ENCODE measurements at places on chromosomes 11 and 22.

DNA sequence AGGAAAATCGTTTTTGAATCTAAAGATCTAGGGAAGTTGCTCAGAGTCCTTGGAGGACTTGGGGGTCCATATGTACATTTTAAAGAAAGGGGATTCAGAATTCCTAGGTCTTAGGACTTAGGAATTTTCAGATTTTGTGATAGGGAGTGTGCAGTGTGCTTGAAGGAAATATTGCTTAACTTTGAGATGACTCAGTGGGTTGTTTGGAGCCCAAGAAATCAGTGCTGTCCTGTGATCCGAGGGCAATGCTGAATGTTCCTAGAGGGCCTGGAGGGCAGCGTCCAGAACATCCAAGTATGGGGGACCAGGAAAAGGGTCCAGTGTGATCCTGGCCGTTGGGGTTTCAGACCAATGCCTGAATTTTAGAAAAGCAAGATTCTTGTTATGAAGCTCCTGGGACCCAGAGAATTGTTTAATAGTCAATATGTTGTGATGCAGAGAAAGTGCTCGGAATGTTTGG, 3.1 kb upstream of the IGF2 start:
- no peak for DNase-seq

DNA sequence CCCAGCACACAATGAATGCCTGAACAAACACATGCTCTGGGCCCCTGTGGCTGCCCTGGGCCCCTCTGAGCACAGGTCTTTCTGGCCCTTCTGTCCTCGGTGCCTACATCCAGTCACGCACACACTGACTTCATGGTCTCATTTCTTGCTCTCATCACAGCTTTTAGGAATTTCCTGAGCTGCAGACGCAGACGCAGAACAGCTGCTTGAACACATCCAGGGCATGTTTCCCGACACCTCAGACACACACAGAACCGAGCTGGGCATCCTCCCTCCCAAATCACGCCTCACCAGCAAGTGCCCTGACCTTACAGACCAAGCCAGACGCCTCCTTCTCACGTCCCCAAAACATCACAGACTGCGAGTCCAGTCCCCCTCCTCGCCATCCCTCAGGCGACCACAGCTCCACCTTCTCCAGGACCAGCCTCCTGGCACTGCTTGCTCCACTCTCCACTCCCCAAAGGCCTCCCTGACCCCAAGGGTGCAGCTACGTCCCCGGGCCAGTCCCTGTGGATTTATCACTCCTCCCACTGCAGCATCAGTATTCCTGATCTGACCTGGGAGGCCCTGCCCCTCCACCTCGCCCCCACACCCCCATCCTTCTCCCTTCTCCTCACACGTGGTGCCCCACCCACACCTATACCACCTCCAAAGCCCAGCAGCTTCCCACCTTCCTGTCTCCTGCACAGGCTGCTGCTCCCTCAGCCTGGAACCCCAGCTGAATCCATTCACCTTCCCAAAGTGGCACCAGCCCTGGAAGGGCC, 12.9 kb downstream of the SIRT3 start:
- no peak for DNase-seq

DNA sequence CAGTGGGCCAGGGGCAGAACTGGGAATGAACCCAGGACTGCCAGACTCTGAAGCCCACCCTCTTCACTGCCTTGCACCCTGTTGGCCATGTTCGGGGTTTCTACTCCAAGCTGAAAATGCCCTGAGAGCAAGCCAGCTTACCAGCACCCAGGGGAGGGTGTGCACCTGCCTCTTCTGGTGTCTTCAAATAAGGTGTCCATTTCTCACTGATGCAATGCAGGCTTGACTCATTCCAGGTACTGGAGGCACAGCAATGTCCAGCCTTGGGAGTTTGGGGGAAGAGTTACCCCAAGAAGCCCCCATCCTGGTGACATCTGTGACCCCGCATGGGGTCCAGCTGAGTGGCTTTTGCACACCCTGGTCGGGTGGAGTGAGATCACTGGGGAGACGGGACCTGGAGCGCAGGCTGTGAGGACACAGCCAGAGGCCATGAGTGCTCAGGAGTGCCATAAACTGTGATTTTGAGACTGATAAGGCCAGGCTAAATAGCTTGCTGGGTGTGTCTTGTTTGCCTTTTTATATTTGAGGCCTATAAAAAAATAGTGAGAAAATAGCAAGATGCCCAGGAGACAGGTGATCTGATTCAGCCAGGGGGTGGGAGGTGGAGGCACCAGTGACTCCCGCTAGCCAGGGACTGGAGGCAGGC, 4.6 kb upstream of the CERK start:
- no peak for DNase-seq

DNA sequence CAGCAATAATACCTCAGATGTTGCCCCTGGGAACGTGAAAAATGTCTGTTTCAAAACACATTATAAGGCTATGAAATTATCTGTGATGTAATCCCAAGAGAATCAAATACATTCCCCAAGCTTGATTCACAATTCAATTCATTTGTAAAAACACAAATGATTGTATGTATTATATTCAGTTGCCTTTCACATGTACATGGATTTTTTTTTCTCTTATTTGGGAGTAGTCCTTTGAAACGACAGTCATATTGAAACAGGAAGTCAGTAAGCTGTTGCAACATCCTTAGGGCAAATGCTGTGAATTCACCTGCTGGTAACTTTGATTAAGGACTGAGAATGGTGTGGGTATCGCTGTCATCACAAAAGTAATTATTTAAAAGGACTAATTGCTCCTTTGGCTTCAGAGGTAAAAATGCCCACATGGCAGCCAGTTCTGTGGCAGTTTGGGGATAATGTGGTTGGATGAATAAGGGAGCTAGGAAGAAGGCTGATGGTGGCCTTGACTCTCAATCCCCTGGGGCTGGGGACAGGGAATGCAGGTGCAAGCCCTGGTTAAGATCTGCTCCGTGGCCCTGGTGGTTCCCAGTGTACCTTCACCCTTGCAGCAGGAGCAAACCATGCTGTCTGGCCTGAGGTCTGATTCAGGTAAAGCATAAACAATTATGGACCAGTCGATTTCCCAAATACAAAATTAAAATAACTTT, 13.2 kb downstream of the EHF start:
- no peak for DNase-seq

DNA sequence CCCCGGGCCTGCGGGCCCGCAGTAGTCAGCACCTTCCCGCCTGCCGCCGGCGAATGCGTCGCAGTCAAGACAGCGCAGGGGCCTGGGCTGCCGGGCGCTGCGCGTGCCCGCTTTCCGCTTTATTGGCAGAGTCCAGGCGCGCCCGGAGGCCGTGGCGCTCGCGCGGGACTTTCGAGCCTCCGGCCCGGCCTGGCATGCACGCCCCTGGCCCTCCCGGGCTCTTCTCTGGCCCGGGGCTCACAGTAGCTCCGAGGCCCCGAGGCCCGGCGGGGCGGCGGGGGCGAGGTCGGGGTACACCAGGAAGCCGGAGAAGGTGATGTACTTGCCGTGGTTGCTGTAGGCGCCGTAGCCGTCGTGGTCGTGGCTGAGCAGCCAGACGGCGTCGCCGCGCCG, 3.1 kb downstream of the FAM180B start:
- DNase-seq = no peak

- DNase-seq = no peak
Measured at GRCh38 chr22:24153353-24153752, 27.9 kb upstream of the SUSD2 start.

- DNase-seq = no peak
Measured at GRCh38 chr11:2582351-2582945, 117.3 kb downstream of the KCNQ1OT1 start.

- DNase-seq = no peak
Measured at GRCh38 chr11:94100253-94100652, 28.4 kb upstream of the PANX1 start.

- no peak for DNase-seq
Measured at GRCh38 chr11:15884777-15885540, 471.4 kb downstream of the SOX6 start.

DNA sequence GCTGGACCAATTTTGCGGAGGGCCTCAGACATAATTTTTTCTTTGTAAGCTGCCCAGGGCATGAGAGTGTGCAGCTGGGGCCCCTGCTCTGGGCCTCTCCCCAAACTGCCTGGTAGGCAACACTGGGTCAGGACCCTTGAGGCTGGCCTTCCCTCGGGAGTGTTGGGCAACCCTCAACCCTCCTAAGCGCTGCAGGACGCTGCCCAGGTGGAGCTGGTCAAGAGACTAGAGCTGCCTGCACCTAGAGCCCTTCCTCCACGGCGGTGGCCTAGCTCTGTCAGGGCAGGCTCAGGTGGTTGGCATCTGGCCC, 505 bp upstream of the TMEM132A start:
- DNase-seq = no peak

- no peak for DNase-seq
Measured at GRCh38 chr11:120112174-120112796, 25.6 kb downstream of the TRIM29 start.

- no peak for DNase-seq
Measured at GRCh38 chr11:114571712-114572111, 12.0 kb upstream of the NXPE1 start.

GRCh38 chr11:28834877-28835276, 726.7 kb downstream of the METTL15 start:
- DNase-seq = no peak

GRCh38 chr11:14577835-14578529, 57.8 kb upstream of the PSMA1 start:
- DNase-seq = no peak

- DNase-seq = no peak
Measured at GRCh38 chr11:2211113-2211971, 39.7 kb upstream of the TH start.

GRCh38 chr11:102415304-102415916, 37.2 kb downstream of the TMEM123 start:
- DNase-seq = no peak

GRCh38 chr11:82845356-82846353, 54.6 kb downstream of the PRCP start:
- no peak for DNase-seq

- no peak for DNase-seq
Measured at GRCh38 chr11:86145439-86146156, 76.7 kb upstream of the PICALM start.

DNA sequence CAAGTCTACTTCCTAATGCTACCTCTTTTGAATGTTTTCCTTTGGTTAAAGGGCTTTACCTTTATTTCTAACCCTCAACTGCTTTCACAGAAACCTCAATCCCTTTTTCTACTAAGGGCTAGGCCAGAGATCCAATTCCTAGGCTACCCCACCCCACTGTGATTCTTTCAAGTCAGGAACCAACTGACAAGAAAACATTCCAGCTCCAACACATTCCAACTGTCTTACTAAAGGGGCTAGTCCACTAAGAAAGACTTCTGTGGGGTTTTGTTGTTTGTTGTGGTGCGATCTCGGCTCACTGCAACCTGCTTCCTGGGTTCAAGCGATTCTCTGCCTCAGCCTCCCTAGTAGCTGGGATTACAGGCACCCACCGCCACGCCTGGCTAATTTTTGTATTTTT, 151.3 kb downstream of the APOL5 start:
- no peak for DNase-seq

GRCh38 chr11:57491371-57492061, 24.0 kb downstream of the SLC43A1 start:
- DNase-seq = no peak

DNA sequence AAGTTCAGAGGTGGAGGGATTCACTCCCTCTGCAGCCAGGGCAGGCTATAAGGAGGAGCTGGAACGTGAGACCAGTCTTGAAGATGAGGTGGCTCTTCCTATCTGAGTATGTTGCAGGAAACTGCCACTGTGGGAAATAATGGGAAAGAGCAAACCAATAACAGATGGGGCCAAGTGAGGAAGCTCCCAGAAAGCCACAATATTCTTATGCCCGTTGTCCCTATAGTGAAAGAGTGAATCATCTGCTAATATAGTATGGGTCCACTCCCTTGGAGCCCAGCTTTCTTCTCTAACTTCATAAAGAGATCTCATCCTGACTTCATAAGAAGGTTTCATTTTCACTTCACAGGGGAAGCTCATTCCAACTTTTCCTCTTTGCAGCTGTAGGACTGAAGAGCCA, 206.4 kb downstream of the BLID start:
- DNase-seq = no peak

GRCh38 chr22:27460591-27461347, 340.8 kb downstream of the MN1 start:
- no peak for DNase-seq

GRCh38 chr22:35514366-35514765, 26.3 kb upstream of the RASD2 start:
- no peak for DNase-seq

DNA sequence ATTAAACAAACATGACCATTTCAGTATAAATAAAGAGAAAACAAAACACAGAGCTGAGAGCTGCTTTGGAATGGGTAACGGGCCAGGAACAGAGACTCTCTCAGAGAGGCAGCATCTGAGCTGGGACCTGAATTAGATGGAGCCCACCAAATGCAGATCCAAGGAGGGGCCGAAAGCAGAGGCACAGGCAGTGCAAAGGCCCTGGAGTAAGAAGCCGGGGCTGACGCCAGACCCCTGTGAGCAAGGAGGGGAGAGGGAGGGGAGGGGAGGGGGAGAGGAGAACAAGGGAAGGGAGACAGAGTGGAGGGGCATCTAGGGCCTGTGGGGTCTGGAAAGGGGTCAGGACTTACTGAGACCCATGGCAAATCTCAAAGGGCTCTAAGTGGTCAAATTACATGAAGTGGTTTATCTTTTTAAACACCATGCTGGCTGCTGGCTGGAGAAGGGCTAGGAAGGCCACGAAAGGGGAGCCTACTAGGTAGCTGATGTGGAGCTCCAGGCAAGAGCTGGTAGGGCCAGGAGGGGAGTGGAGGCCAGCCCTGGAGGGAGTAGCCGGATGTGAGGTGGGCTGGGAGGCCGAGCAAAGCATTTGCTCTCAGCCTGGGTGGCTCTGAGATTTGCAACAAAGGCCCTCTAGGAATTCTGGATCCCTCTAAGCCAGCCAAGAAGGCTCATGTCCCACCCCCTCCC, 3.2 kb downstream of the OSBPL5 start:
- no peak for DNase-seq

GRCh38 chr11:113177671-113178070, 136.7 kb upstream of the TTC12 start:
- no peak for DNase-seq

GRCh38 chr11:96103721-96104120, 179.8 kb upstream of the MTMR2 start:
- DNase-seq = no peak

GRCh38 chr11:75142714-75143419, 8.0 kb upstream of the SLCO2B1 start:
- DNase-seq = peak; percentile 30

DNA sequence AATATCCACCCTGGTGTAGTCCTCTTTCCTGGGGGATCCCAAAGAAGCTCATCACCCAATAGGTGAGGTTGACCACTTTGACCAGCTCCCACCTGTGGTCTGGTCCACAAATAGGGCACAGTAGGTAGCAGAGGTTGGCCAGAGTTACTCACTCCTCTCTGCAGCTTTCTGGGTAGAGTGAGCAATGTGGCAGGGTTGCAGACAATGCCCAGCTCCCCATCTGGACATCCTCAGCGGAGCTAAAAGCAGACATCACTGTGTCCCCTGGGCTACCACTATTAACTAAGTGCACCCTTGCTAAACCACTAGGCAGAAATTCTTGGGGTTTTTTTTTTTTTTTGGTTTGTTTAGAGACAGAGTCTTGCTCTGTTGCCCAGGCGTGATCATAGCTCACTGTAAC, 48.4 kb upstream of the TP53I11 start:
- no peak for DNase-seq

GRCh38 chr11:6237761-6238302, 1.1 kb upstream of the CNGA4 start:
- no peak for DNase-seq
